ENCODE measurements at places on chromosomes 7 and 10. TPM values are rescaled to one million over a fixed set of nuclear protein-coding genes. Genes with fewer than 3 reads are reported as not detected.

GRCh38 chr7:3043544-3044371, at the start of gene CARD11:
Gene CARD11 (minus strand): TSS chr7:3043867. CDS start chr7:2958506, 85,361 bp downstream.
- H3K4me1 ChIP-seq, result no peaks in the 10 kb centered on the region
- H3K27ac ChIP-seq, result no peak within 1 kb of the TSS
- H3K36me3 ChIP-seq, result no peaks in the 10 kb centered on the region
- H3K4me3 ChIP-seq, result no peak within 1 kb of the TSS
- peaks cover 10% of the 10 kb centered on the region for H3K27me3 ChIP-seq

DNA sequence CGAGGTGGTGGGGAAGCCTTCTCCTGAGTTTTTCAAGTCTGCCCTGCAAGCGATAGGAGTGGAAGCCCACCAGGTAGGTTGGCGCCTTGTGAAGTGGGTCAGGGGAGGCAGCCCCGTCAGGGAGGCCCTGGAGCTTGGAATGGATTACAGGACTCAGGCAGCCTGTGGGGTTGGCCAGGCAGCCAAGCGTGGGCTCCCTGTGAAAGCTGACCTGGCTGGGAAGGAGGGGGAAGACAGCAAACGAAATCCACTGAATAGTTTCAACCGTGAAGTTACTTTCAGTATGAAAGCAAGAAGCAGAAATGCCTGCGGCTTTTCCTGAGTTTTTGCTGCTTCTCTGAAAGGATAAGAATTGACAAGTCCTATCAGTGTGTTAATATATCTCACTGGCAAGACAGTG, 36.4 kb downstream of the LHPP start:
- no peaks in the 10 kb centered on the region for H3K36me3 ChIP-seq
- H3K27me3 ChIP-seq, result no peaks in the 10 kb centered on the region
- no peak for DNase-seq

- H3K27me3 ChIP-seq, result no peaks in the 10 kb centered on the region
- no peak for DNase-seq
- H3K4me3 ChIP-seq, result no peak overlapping the region
- H3K27ac ChIP-seq, result no peak overlapping the region
- H3K4me1 ChIP-seq, result no peaks in the 10 kb centered on the region
Measured at GRCh38 chr7:106841896-106842390, 23.1 kb upstream of the PIK3CG start.

Gene PPP1R17
- total RNA-seq, result 1.4 TPM

Gene STEAP4
- 277 TPM for total RNA-seq

Gene ARHGEF35
- total RNA-seq, result 1.1 TPM

Gene STEAP2
- total RNA-seq, result 2.0 TPM

DNA sequence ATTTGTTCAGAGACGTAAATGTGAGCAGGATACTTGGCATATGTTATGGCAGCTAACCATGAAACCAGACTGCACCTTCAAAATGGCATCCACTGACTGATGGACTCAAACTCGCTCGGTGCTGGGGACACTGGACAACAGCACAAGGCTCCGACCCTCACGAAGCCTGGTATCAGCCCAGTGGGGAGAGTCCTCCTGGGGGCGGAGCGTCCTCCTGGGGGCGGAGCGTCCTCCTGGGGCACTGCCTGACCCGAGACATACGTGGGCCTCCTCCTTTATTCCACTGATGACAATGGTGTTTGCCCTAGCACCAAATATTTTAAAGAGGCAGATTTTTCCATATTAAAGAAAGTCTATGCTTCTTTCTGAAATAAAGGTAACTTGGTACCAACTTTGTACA, 39.5 kb downstream of the ESYT2 start:
- no peaks in the 10 kb centered on the region for H3K27me3 ChIP-seq
- no peak overlapping the region for H3K27ac ChIP-seq
- H3K36me3 ChIP-seq, result peaks cover 21% of the 10 kb centered on the region
- no peaks in the 10 kb centered on the region for H3K4me1 ChIP-seq

DNA sequence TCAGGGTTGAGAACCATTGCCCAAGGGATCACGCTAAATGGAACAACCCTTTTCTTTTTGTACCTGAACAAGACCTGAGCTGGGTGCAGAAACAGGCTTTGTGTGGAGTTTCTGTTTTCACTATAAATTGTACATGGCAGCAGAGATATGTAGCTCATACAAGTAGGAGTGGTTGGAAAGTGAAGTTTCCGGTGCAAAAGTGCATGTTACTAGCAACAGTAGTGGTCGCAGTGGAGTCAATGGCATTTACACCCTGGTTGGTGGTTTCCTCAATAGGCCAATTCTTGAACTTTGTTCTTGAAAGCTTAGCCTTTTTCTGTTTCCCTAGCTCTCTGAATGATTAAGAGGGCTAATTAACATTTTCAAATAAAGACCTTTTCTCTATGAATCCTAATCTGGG, 170.7 kb downstream of the NEBL start:
- H3K27ac ChIP-seq, result no peak overlapping the region
- no peak for DNase-seq
- H3K36me3 ChIP-seq, result no peaks in the 10 kb centered on the region
- H3K4me1 ChIP-seq, result no peaks in the 10 kb centered on the region
- no peaks in the 10 kb centered on the region for H3K27me3 ChIP-seq

- H3K4me3 ChIP-seq, result no peak overlapping the region
- no peaks in the 10 kb centered on the region for H3K27me3 ChIP-seq
Measured at GRCh38 chr10:73591935-73592699, 975 bp upstream of the USP54 start.

Gene GRID1
- total RNA-seq, result 7.7 TPM

DNA sequence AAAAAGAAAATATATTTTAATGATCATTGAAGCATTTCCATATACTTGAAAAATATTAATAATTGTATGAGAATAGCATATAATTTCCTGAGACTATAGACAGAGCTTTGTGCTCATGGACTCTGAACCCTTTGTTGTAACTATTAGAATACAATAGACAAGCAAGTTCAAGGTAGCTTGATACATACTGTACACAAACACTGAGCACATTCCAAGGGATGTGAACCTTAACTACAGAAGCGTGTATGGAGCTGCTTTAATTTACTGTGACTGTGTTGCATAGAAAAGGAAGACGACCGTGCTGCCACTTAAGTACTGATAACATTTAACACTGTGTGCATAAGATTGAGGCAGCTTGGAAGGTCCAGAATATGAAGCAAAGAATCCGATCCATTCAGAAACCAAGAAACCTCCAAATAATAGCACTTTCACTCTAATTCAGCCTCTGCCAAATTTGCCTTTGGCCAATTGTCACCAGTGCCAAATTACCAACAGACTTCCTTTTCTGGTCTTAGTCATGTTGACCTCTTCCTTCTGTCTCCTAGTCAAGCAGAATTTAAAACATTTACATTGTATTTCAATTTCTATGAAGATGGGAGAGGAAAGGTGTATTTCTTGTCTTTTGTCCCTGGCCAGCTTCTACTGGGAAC, 566.1 kb upstream of the GALNT17 start:
- peaks cover 10% of the 10 kb centered on the region for H3K27me3 ChIP-seq
- DNase-seq, result no peak
- no peak overlapping the region for H3K4me3 ChIP-seq
- H3K4me1 ChIP-seq, result peaks cover 17% of the 10 kb centered on the region
- no peak overlapping the region for H3K27ac ChIP-seq

GRCh38 chr10:14001298-14002040, 329.3 kb downstream of the FRMD4A start:
- no peaks in the 10 kb centered on the region for H3K36me3 ChIP-seq
- DNase-seq, result no peak
- H3K27me3 ChIP-seq, result no peaks in the 10 kb centered on the region
- H3K27ac ChIP-seq, result no peak overlapping the region
- no peaks in the 10 kb centered on the region for H3K4me1 ChIP-seq

GRCh38 chr10:79984851-79985250, 35.9 kb upstream of the SFTPD start:
- no peak for DNase-seq
- H3K27me3 ChIP-seq, result peaks cover 25% of the 10 kb centered on the region
- H3K4me3 ChIP-seq, result no peak overlapping the region
- no peaks in the 10 kb centered on the region for H3K36me3 ChIP-seq
- peaks cover 16% of the 10 kb centered on the region for H3K4me1 ChIP-seq

DNA sequence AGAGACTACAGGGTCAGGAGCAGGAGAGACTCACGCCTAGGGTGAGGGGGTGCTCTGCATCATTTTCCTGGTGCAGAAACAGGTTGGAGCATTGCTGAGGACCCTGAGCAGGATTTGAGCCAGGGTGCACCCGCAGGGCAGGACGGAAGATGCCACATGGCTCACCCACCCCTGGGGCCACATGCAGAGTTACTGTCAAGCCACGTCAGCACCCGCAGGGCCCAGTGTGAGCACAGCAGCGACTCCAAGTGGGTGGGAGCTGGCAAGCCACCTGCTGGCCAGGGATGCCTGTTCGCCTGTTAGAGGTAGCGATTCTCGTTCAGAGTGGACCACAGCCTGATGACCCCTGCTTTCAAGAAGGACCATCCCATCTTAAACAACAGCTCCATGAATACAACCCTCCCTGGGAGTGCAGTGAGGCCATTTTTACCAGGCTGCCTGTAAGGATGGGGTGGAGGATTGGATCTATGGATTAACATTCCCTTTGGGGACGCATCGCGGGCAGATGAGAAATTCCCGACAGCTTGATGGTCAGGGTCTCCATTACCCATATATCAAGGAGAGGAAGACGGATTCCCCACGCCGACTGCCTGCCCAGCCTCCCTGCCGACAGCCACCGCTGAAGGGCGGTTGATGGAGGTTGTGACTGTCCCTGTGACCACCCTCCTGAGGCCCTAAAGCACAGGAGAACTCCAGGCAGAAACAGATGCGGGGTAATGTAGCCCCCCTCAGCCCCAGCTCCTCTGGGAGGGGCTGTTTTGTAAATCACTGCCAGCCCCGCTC, 101.1 kb upstream of the RET start:
- no peak overlapping the region for H3K27ac ChIP-seq
- H3K27me3 ChIP-seq, result no peaks in the 10 kb centered on the region
- H3K4me3 ChIP-seq, result no peak overlapping the region
- H3K4me1 ChIP-seq, result no peaks in the 10 kb centered on the region
- no peak for DNase-seq
- H3K36me3 ChIP-seq, result no peaks in the 10 kb centered on the region

DNA sequence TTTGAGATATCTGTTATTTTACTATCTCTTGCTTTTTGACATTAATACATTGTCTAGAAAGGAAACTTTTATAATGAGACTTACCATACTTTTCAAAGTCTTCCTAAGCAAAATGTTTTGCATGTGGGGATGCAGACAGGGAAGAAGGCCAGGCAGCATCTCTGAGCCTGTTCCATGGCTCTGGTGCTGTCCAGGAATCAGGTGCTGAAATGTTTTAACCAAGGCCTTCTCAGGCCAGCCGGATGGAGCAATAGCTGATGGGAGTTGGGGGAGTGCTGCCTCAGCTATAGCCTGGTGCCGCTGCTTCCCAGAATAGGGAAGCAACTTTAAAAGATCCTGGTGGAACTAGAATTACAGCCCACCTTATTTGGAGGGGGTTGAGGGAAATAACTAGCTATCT, 38.5 kb downstream of the CRTAC1 start:
- H3K4me3 ChIP-seq, result no peak overlapping the region
- peak; percentile 17 for DNase-seq
- H3K27me3 ChIP-seq, result no peaks in the 10 kb centered on the region

Gene CYP2C18
- 0.06 TPM for total RNA-seq

Gene ARHGAP19
- 6.9 TPM for total RNA-seq

DNA sequence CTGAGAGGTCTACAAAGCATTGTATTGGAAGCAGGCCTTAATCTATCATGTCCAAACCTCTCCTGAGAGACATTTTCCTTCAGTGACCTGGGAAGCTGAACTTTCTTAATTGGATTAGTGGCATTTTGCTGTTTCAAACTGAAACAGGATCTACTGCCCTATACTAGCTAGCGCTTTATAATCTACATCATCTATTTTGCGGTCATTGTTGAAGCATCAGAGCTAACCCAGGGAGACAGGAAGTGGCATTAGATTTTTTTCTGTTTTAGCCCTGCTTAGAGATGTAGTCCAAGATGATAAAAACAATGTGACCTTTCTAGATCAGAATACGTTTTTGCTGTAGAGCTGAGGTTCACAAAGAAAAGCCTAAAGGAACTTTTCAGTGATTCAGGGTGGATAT, 147.4 kb upstream of the AGR3 start:
- H3K27me3 ChIP-seq, result no peaks in the 10 kb centered on the region
- no peak for DNase-seq
- no peaks in the 10 kb centered on the region for H3K36me3 ChIP-seq

- no peak for DNase-seq
- no peaks in the 10 kb centered on the region for H3K36me3 ChIP-seq
- no peaks in the 10 kb centered on the region for H3K4me1 ChIP-seq
- no peak overlapping the region for H3K27ac ChIP-seq
- no peaks in the 10 kb centered on the region for H3K27me3 ChIP-seq
Measured at GRCh38 chr7:151803841-151804240, 73.1 kb downstream of the PRKAG2 start.

GRCh38 chr10:124306922-124307371, 111.8 kb downstream of the OAT start:
- no peak overlapping the region for H3K27ac ChIP-seq
- DNase-seq, result peak; percentile 53
- H3K4me1 ChIP-seq, result no peaks in the 10 kb centered on the region
- H3K4me3 ChIP-seq, result no peak overlapping the region

GRCh38 chr10:14366760-14367159, 36.0 kb upstream of the FRMD4A start:
- DNase-seq, result no peak
- no peak overlapping the region for H3K27ac ChIP-seq
- H3K36me3 ChIP-seq, result no peaks in the 10 kb centered on the region
- H3K4me1 ChIP-seq, result no peaks in the 10 kb centered on the region
- H3K4me3 ChIP-seq, result no peak overlapping the region

Gene RBP3
- total RNA-seq, result not detected

DNA sequence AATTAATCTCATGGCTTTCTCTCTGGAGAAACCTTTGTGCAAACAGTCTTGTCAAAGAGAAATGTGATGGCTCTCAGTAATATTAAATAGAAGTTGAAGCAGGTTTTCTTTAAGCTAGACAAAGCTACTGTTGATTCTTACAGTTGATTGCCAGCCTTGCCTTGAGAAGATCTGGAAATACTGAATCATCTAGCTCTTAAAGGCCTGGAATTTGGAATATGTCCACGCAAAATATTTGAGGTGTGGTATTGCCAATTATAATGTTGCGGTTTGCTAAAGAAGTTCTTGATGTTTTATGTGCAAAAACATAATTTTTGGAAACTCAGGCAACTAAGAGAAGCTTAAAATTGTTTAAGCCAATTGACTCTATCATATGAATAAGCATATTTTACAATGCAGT, 371.9 kb downstream of the PHF14 start:
- H3K4me1 ChIP-seq, result peaks cover 8% of the 10 kb centered on the region
- H3K27ac ChIP-seq, result no peak overlapping the region
- no peak for DNase-seq
- H3K4me3 ChIP-seq, result no peak overlapping the region
- H3K27me3 ChIP-seq, result no peaks in the 10 kb centered on the region

DNA sequence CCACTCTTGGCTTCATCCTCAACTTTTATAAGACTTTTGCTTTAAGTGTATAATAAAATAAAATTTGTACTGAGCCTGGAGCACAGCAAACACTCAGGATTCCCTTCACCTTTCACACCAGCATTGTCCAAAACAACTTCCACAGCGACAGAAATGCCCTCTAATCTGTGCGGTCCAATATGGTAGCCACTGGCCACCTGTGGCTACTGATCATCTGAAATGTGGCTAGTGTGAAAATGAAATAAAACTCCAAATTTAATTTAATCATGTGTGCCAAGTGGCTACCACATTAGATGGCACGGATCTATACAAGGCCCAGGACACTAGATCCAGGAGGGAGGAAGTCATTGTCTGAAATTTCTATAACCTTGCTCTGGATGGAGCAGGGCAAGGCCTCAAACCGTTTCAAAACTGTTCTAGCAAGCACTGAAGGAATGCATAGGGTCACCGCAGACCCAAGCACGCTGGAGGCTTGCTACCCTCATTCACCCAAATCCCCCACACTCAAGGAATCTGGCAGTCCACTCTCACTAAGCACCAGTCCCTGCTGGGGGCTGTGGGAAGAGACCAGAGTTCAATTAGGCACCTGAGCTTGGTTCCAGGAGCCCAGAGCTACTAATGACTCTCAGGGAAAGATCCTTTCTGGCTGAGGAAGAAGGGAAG, 6.3 kb upstream of the MYO1G start:
- H3K27ac ChIP-seq, result peak overlapping the region; percentile 94
- no peak overlapping the region for H3K4me3 ChIP-seq

Gene SPAM1
- total RNA-seq, result not detected

Gene NKX2-3
- not detected for total RNA-seq
